ENCODE measurements at places on chromosomes 1 and 21.
A peak's percentile ranks its signal among the peaks of the same experiment; 100 is the strongest.

GRCh38 chr1:54859700-54860391, 27.1 kb downstream of the DHCR24 start:
- no peak for DNase-seq

GRCh38 chr21:32279377-32279680, 480 bp upstream of the MIS18A start:
- no peak for DNase-seq

GRCh38 chr21:36470294-36470693, 9.6 kb downstream of the CLDN14 start:
- DNase-seq = no peak

DNA sequence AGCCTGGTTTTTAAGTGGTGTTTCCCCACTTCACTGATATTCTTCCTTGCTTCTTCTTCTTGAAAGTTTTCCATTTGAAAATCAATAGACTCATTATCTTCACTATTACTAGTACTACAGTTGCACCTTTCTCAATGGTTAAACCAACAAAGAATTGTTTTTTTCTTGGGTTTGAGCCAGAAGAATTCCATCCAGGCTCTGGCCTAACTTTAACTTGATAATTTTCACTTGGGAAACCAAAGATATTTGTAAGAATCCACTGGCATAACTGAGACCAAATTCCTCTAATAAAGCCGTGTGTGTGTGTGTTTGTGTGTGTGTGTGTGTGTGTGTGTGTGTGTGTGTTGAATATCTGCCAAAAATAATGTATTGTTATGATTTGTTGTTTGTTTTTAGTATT, 103.2 kb downstream of the SGIP1 start:
- no peak for DNase-seq

- DNase-seq = no peak
These were observed 74.2 kb downstream of the ST3GAL3 start for GRCh38 chr1:43781574-43781973.

DNA sequence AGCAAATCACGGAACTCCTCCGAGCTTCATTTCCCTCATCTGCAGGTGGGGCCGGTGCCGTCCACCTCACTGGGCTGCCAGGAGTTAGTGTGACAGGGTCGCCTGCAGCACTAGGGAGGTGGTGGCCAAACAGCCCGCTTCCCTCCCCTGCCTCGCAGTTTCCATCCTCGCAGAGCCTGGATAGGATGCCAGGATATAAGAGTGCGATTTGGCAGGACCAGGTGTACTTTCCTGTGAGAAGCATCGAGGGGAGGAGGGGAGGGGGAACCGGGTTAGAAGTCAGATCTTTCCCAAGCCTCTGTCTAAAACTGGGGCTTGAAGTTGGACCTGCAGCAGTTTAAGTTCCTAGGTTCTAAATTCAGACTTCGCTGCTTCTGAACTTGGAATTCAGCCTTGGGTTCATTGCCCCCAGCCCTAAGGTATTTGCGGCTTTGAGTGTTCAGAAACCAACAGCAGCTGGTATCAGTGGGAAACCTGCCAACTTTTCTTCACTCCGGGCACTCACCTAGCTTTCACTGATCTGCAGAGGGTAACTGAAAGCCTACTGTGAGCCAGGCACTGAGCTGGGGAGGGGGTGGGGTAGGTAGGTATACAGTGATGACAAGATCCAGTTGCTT, 1.7 kb upstream of the JUN start:
- DNase-seq = peak; percentile 29

DNA sequence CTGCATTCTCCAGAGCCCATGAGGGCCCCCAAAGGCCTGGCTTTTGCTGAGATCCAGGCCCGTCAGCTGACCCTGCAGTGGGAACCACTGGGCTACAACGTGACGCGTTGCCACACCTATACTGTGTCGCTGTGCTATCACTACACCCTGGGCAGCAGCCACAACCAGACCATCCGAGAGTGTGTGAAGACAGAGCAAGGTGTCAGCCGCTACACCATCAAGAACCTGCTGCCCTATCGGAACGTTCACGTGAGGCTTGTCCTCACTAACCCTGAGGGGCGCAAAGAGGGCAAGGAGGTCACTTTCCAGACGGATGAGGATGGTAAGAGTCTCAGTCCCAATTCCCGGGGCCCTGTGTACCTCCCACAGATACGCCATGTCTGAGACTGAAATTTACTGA, 39.1 kb downstream of the PTPRU start:
- no peak for DNase-seq

DNA sequence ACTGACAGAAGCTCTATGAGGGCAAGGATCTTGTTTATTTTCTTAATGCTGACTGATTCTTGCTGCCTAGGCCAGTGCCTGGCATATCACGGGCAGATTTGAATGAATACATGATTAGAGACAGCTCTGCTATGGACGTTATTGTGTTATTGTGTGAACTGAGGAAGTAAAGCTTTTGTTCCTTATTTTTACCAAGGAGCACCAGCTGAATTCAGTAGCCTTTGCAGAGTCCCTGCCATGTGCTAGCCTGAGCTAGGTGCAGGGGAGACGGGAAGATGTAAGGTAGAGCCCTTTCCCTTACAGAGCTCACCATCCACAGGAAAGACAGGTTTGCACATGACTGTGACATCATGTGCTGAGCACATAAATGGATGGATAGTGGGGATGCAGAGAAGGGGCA, 36.0 kb upstream of the SCMH1 start:
- no peak for DNase-seq

- DNase-seq = no peak
These were observed 21.6 kb downstream of the PLXNA2 start for GRCh38 chr1:208222376-208223126.

- no peak for DNase-seq
These were observed 302.7 kb downstream of the DISC1 start for GRCh38 chr1:231929311-231929710.

DNA sequence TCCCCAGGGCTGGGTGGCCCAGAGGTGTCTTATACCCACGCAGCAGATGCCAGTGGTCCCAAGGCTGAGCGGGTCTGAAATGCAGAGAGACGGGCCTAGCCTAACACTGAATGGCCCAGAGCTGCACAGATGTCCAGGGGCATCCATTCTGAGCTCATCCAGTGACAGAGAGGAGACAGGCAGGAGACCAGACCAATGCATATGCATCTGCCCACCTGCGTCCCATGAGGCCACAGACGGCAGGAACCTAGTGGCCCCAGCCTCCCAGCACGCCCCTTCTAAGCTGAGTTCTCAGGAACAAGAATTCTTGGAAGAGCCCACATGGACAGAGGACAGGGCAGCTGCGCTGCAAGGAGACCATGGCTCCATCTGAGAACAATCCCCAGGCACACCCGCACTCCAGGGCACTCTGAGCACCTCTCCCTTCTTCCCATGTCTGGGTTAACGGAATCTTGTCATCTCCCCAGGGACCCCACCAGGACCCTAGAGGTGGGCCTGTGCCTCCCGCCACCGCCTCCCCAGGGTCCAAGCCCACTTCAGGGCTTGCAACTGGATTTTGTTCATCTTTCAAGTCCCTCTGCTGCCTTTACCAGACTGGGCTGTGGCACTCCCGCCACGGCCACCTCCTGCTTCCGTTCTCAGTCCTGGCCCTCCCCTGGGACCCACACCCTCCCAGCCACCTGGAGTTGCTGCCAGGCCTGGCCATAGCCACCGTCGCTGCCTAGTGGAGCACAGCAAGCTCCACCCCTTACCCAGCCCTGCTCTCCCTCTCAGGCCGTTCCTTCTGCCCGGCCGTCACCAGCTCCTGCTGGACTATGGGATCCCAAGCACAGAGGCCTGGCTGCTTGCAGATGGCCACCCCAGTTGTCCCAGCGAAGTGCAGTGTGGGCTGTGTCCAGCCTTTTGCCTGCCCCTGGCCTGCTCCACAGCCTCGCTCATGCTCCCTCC, 3.3 kb downstream of the WNT3A start:
- no peak for DNase-seq

- no peak for DNase-seq
These were observed 30.8 kb downstream of the CD2 start for GRCh38 chr1:116785006-116785405.

DNA sequence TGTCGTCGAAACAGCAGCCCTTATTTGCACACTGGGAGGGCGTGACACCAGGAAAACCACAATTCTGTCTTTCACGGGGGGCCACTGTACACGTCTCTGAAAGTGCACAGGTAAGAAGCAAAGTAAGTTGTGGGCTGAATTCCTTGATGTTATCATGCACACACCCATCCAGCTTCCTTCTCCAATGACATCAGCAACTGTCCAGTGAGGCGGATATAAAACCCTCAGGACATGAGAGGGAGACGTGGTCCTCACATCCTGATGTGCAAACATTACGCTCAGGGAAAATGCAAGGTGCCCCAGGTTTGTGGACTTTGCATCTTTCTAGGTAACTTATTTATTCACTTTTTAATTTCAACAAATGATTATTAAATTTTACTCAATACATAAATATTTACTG, 3.0 kb downstream of the TFF1 start:
- no peak for DNase-seq

- no peak for DNase-seq
These were observed 1.1 kb downstream of the SPOCD1 start for GRCh38 chr1:31814631-31815306.

GRCh38 chr1:51926171-51926812, 47.8 kb upstream of the NRDC start:
- DNase-seq = peak; percentile 4

- peak; percentile 53 for DNase-seq
These were observed at the start of gene OLIG1 for GRCh38 chr21:33069994-33070743. TSS of gene OLIG1 (plus strand) at chr21:33070141. CDS start at chr21:33070247, 106 bp downstream.

DNA sequence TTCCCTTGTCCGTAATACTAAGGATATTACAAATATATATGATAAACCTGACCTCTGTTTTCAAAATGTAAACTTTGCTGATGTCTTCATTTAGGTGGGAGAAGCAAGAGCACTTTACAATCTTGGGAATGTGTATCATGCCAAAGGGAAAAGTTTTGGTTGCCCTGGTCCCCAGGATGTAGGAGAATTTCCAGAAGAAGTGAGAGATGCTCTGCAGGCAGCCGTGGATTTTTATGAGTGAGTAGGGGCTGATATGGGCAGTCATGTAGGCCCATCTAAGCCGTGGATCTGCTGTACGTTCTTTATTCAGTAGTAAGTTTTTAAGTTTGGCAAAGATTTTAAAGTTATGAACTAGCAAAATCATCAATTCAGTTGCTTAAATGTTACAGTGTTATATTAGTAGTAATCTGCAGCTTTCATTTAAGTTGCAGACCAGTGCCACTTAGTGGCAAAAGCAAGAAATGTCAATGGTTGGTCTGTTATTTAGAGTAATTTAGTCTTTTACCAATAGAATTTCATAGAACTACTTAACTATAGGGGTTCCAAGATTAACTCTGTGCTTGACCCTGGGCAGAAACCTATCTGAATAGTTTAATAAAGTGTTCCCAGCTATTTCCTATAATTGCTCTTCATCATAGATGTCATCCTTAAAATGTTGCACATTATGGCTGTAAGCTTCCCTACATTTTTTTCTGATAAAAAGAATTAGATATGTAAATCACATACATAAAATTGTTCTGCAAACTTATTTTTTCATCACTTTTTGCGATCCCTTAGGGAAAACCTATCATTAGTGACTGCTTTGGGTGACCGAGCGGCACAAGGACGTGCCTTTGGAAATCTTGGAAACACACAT, 21.3 kb downstream of the GPSM2 start:
- DNase-seq = peak; percentile 17

GRCh38 chr1:162667381-162668080, 35.3 kb downstream of the DDR2 start:
- no peak for DNase-seq

DNA sequence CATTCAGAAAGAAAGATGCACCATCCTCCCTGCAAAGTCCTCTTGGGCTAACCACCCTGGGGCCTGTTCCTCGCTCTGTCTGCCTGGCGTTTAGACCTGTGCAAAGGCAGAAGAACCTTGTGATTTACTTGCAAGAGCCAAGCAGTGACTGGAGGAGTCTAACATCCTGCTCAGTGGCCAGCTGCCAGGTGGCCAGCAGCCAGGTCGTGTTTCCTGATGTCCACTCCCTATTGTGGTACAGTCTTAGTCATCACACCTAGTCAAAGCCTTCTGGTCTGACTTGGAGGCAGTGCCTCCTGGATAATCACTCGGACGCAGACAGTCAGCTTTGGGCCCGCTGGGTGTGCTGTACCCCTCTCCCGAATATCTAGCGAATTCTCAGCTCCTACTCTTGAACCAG, 118.1 kb downstream of the PGBD5 start:
- no peak for DNase-seq

- DNase-seq = peak; percentile 33
These were observed 841 bp downstream of the SNX27 start for GRCh38 chr1:151612501-151613281.

GRCh38 chr1:100607628-100608240, 69.8 kb downstream of the GPR88 start:
- no peak for DNase-seq

DNA sequence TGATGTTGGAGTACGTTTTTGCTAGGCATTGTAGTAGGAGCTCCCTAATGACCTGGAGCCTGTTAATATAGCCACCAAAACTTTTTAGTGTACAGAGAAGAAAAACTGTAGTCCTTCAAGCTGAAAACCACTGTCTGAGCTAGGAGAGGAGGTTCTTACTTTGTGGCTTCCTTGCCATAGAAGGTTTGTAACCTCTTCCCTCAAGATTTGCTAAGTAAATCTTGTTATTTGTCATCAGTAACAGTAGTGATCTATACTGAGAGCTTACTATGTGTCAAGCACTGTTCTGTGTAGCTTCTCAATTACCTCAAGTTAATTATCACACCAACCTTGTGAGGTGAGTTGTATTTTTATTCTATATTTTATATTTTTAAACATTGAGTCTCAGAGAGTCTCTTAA, 21.2 kb upstream of the LRRC8C start:
- DNase-seq = no peak

DNA sequence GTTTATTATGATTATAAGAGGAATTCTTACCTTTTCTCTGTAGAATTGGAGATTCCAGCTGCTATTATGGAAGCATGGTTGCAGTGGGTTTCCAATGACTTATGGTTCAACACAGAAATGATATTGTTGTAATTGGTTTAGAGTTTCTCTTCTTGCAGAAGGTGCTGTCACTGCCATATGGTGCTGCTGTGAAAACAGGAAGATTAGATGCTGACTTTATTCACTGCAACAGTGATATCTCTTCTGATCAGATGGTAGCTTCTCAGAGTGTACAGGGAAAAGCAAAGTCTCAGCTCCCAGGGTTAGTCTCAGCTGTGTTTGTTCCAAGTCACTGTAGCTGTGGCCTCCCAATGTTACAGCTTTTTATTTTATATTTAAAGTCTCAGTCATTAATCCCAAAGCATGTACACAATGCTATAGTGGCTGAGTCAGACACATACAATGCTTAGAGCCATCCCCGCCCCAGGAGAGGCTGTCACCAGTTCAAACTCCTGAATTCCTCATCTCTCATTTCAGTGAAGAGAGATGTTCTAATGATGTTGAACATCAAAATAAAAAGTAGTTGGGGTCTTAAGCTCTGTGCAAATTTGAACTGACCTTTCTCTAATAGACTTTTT, 42.7 kb upstream of the RGS2 start:
- no peak for DNase-seq

- no peak for DNase-seq
These were observed 20.4 kb upstream of the AK2 start for GRCh38 chr1:33057095-33057494.

DNA sequence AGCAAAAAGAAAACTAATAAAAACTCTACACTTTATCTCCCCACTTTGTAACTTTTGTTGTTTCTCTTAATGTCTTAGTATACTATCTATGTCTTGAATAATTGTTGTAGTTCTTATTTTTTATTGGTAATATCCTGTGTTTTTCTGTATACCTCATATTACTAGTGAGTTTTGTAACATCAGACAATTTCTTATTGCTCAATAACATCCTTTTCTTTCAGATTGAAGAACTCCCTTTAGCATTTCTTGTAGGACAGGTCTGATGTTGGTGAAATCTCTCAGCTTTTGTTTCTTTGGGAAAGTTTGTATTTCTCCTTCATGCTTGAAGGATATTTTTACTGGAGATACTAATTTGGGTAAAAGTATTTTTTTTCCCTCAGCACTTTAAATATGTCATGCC, 79.8 kb upstream of the LRRC8B start:
- no peak for DNase-seq
